ENCODE measurements at places on chromosomes 2 and 18. TPM values are rescaled to one million over a fixed set of nuclear protein-coding genes. Genes with fewer than 3 reads are reported as not detected.

CACNB4 gene
- 12.9 TPM for polyA plus RNA-seq

DNA sequence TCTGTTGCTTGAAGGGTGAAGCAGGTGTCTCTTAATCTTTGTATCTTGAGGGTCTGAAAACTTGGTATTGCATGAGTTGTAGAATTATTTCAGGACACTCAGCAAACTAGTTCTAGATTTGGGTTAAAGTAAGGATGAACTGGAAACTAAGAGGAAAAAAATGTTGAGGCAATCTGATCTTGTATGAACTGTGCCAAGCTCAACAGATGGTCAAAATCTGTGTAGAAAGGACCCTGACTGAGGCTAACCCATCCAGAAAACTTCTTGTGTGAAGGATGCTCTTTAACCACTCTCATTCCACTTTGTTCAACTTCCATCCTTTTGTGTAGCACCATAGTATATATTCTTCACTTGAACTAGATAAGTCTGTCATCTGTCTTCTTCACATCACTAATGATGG, 861.7 kb downstream of the SLC4A3 start:
- DNase-seq = no peak

DNA sequence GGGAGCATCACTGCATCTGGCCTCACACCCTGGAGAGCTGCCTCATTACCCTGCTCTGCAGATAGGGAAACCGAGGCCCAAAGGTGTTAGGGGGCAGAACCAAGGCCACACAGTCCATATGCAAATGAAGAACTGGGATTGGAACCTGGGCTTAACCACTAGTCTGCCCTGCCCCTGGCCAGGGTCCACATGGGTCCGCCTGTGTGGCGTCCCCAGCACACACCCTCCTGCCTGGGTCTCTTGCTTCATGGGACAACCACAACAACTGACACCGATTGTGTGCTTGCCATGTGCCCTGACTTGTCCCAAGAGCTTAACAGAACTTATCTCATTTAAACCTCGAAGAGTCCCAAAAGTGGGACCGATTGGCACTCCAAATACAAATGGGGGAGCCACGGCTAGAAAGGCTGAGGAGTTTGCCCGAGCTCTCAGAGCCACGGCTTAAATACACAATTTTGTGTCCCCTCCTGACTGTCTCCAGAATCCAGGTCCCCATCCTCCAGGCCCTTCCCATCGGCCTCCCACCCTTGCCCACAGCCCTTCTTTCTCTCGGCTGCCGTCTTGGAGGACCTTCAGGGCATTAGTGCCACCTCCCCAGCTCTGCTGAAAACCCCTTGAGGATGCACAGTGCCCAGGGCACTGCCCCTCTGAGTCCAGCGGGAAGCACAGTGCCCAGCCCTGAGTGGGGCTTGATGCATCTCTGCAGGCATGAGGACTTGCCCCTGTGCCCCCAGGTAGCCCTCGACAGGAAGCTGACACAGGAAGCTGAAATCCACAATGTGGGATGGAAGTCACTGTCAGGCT, 5.8 kb upstream of the DUSP2 start:
- no peak for DNase-seq

DNA sequence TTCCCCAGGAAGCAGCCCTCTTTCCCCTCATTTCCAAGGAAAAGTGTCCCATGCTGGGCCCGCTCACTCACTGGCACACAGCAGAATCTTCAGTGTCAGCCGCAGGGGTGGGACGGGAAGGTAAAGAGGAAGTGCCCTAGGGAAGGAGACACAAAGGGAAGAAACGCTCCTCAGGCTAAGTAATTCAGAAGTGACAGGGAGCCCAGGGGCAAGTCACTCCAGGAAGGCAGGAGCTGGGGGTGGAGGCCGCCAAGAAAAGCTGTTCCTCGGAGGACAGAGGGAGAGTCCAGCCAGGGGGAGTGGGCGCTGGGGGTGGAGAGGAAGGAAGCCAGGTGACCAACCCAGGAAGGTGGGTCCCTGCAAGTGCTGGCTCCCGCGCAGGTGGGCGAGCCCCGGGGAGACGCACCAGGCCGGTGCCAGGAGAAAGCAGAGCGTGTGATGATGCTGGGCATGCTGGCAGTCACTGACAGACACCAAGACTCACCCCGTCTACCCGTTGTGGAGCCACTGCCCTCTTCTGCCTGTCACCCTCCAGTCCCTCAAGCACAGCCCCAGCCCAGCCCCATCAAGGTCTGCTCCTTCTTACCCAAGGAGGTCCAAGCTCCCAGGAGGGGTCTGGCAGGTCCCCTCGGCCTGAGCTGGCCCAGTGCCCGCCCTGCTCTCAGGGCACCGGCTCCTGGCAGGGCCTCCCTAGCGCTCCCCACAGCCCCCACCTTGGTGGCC, 21.7 kb downstream of the HDAC4 start:
- DNase-seq = no peak

UGT1A5 gene
- polyA plus RNA-seq = not detected
